ENCODE measurements at places on chromosomes 3 and 15.

GRCh38 chr3:71994203-71994602 is 209.3 kb upstream of the PROK2 start:
- no peak for DNase-seq

GRCh38 chr3:7817239-7817638 is 684.4 kb upstream of the LMCD1 start:
- DNase-seq: no peak

GRCh38 chr15:48617619-48618018 is 27.9 kb downstream of the FBN1 start:
- DNase-seq: no peak

- no peak for DNase-seq
Observed at GRCh38 chr15:87527416-87527815, 729.1 kb downstream of the NTRK3 start.

DNA sequence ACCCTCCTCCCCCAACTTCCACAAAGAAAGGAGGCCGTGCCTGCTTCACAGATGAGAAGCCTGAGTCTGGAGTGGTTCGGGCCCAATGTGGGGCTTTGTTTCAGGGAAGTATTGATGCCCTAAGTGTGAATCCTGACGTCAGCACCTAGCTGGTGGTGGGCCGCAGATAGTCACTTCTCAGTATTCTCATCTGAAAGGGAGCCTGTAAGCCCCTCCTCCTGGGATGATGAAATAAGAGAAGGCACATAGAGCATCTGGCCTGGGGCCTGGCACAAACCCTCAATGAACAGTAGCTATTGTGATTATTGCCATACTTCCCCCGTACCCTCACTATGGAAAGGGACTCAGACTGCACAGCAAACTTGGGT is 24.8 kb downstream of the LINGO1 start:
- DNase-seq: no peak

DNA sequence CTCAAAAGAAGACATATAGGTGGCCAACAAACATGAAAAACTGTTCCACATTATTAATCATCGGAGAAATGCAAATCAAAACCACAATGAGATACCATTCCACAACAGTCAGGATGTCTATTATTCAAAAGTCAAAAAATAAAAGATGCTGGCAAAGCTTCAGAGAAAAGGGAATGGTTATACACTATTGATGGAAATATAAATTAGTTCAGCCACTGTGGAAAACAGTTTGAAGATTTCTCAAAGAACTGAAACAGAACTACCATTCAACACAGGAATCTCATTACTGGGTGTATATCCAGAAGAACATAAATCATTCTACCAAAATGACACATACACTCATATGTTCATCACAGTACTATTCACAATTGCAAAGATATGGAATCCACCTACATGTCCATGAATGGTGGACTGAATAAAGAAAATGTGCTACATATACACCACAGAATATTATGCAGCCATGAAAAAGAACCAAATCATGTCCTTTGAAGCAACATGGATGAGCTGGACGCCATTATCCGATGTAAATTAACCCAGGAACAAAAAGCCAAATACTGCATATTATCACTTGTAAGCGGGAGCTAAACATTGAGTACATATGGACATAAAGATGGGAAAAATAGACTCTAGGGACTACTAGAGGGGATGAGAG is 32.7 kb upstream of the DGKG start:
- no peak for DNase-seq

DNA sequence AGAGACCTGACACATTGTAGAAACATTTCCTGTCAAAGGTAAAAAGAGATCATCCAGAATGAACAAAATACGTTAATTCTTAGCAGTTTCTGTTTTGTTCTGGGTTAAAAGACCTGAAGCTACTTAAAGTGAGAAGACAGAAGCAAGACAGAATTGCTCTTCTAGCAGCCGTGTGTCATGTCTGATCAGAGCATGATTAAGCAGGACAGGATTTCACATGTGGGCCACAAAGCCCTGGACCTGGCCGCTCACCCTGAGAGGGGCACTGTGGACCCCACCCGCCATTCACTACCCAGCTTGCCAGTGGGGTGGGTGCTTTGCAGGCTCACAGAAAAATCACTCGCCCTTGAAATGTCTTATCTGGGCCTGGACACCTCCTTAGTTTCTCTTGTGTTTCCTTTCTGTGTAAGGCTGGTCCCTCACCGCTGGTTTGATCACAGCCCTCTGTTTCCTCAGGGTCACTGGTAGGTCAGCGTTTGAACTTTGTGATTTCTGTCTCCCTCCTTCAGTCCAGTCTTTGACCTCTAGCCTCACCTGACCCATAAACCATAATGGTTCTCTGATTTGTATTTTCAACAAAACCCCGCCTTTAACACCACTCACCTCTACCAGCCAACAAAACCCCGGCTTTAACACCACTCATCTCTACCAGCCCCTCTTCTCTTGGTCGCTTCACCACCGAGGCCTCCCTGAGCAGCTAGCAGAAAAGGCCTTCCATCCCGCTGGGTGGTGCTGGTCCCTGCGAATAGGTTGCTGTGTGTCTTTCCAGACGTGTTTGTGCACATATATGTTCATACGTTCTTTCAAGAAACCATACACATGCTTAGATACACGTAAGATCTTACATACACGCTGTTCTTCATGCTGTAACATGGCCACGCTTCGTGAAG is 185.0 kb downstream of the OR4M2 start:
- no peak for DNase-seq

DNA sequence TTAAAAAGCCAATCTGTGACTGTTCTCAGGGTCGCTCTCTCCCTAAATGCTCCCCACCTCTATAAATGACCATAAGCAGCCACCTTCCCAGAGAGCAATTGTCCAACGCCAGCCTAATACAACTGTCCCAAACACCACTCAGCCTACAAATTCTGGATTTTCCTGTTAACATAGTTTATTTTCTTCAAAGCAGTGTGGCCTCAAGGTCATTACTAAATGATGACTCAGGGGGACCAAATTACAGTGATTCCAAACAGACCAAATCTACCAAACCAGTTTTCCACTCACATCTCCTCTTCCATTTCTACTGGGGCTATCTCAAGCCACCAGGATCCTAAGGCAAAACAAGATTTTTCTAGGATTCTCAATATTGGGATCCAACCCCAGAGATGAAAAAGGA is 22.5 kb downstream of the HEXA start:
- no peak for DNase-seq

- no peak for DNase-seq
Observed at GRCh38 chr3:164852866-164853265, 225.4 kb downstream of the SI start.

GRCh38 chr3:20074226-20075063 is 34.2 kb downstream of the KAT2B start:
- DNase-seq: no peak

GRCh38 chr3:48984663-48985062 is 5.4 kb upstream of the P4HTM start:
- no peak for DNase-seq

DNA sequence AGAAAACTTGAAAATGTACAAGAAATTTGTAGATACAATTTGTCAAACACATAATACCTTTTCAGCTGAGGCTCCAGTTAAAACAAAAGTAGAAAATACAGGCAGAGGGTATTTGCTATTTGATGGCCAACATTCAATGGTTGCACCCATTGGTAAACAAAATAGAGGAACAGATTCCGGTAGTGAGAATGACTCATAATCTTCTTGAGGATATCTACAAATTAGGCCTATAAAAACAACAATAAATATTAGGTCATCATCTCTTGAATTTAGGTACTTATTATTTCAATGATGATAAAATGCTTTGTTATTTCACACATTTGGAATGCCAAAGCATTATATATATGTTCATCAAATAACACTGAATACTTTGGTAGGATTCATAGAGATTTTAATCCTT is 53.4 kb downstream of the DENND4A start:
- no peak for DNase-seq

DNA sequence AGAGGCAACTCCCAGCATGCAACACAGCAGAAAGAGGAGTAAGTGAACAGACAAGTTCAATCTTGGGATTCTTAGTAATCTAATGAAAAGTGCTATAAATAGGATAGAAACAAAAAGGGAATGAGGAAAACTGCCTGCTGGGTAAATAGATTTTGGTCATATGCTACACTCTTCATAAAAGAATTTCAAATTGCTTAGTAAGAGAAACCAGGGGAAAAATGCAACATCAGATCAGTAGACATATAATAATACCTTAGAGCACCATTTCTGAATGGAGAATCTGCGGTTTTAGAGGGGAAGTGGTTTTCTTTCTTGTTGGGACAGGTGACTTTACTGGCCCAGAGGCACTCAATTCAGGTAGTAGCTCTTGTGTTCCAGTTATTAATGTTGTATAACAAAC is 13.4 kb upstream of the TBC1D5 start:
- no peak for DNase-seq

GRCh38 chr15:67556976-67557570 is 14.6 kb downstream of the MAP2K5 start:
- DNase-seq: no peak

- no peak for DNase-seq
Observed at GRCh38 chr3:71926616-71927015, 141.7 kb upstream of the PROK2 start.

- no peak for DNase-seq
Observed at GRCh38 chr15:52783929-52784798, 6.0 kb downstream of the ONECUT1 start.

GRCh38 chr3:127459891-127460290 is 130.6 kb downstream of the TPRA1 start:
- DNase-seq: no peak

GRCh38 chr3:105233010-105233409 is 133.7 kb upstream of the ALCAM start:
- DNase-seq: no peak

DNA sequence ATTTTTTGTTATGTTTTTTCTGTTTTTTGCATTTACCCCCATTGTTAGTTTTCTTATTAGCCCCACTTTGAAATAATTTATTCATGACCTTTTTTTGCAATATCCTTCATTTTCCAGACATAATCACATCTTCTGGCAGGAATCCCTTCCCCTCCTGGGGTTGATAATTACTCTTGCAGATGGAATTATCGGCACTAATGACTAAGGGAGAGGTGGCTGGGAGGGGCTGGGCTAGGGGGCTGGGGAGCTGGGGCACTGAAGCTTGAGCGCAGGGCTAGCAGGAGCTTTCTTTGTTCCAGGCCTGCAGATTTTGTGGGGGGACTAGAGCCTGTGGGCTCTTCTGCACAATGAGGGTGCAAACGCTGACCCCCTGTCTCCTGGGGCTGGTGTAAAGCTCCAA is 77.8 kb downstream of the RAB11A start:
- DNase-seq: no peak

GRCh38 chr3:154422694-154423093 is 7.3 kb downstream of the GPR149 start:
- no peak for DNase-seq

DNA sequence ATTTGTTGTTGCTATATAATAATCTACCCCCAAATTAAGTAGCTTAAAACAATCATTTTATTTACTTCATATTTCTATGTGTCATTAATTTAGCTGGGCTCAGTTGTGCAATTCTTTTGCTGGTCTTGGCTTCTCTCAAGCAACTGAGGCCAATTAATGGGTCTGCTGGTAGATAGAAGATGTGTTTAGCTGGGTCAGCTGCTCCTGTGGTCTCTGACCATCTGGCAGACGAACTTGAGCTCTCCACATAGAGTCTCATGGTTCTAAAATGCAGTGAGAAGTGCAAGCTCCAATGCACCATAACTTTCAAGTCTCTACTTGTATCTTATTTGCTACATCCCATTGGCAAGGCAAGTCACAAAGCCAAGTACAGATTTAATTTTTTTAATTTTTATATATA is 515.6 kb downstream of the ZIC1 start:
- no peak for DNase-seq

- no peak for DNase-seq
Observed at GRCh38 chr15:30063835-30064546, 18.8 kb upstream of the GOLGA8J start.

GRCh38 chr15:78909160-78909695 is 35.6 kb downstream of the CTSH start:
- no peak for DNase-seq

DNA sequence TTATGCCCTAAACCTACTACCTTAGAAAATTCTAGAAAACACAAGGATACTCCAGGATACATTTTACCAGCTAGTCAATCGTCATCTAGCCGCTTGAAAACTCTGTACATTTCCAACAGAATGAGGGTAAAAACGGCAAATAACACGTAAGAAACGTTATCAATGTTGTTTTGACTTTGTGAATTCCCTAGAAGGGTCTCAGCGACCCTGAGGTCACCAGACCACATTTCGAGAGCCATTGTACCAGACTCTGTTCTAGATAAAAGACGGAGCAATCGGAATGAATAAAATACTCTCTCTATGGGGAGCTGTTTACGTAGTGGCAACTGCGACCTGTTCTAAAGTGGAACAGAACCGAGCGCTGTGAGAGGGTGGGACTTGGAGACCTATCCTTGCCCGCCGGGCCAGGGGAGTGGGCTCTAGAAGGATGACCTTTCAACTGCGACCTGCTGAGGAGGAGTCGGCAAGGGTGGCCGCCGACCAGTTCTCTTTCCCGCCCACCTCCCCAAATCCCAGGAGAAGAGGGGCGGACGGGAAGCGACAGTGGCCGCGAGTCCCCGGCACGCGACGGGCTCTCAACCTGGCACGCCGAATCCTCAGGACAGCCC is 778 bp upstream of the AP4E1 start:
- peak; percentile 8 for DNase-seq

DNA sequence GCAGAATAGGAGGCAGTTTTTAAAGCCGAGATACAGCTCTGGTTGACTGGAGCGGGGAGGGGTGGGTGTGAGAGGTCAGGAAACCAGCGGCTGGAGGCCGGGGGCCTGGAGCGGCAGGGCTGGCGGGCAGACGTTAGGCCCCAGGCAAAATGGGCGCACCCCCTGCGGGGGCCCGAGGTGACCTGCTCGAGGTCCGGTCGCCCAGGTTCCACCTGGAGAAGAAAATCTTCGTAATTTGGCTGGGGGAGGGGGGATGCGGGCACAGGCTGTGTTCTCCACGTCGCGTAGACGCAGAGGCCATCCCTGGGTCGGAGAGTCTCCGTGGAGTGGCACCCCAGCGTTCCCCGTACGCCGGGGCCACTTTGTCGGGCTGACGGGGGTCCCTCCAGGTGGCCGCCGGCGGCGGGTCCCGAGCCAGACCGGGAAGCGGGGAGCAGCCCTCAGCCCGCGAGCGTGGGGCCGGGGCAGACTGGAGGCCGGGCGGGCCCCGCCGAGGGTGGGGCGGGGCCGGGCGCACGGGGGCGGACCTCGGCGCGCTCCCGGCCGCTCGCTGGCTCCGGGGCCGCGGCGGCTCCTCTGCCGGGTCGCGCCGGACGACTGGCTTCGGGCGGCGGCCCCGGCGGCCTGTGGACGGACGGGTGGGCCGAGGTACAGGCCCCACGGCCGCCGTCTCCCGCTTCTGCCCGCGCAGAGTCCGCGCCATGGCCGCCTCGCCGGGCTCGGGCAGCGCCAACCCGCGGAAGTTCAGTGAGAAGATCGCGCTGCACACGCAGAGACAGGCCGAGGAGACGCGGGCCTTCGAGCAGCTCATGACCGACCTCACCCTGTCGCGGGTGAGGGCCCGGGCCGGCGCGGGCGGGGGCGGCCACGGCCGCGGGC is at the start of gene CRTC3:
Gene CRTC3 (plus strand): TSS at position 553 of the 879 bp plus-strand sequence. CDS start 149 bp downstream, at position 702.
- no peak for DNase-seq

DNA sequence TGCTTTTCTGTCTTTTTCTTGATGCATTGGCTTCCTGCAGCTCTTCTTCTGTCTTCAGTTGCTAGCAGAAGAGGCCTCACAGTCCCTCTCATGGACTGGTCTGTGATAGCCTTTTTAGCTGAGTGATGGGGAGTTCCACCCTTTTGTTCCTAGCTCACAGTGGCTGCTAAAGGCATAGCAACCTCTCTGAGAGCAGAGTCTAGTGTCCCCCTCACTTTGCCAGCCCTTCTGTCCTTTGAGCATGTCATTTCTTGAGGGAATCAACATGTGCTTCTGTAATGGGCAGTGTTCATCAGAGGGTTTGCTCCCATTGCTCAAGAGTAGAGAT is 44.4 kb downstream of the GAP43 start:
- no peak for DNase-seq

- DNase-seq: peak; percentile 29
Observed at GRCh38 chr15:62389885-62390790, 225.1 kb upstream of the C2CD4B start.
